ENCODE measurements at places on chromosomes 5 and 9.

- DNase-seq = no peak
These were observed 220.1 kb downstream of the PIK3R1 start for GRCh38 chr5:68435611-68436010.

- no peak for DNase-seq
These were observed 604.6 kb downstream of the PTPRD start for GRCh38 chr9:10008101-10008799.

DNA sequence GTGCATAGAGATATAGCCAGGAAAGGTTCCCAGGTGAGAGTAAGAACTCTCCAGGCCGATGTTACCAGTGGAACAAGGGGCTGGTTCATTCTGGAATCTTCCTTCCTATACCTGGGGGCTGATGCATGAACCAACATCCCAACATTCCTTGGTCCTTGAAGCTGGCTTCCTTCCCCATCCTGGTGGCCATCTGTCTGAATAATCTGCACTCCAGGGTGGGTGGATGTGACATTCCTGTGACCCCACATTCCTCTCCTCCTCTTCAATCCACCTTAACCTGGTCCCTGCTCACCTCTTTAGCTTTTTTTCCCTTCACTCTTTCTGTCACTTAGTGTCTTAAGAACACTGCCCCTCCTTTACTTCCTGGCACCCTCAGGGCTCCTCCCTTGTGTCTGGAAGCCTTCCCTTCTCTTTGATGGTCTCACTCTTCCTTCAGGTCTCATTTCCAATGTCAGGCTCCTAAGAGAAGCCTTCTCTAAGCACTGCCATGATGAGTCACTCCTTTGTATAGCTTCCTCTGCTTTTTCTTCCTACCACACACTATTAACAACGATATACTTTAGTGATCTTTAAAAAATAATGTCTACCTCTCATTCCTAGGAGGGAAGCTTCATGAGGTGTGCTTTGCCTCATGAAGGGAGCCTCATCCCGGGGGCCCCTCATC lies 80.3 kb downstream of the BOD1 start:
- DNase-seq = peak; percentile 32

DNA sequence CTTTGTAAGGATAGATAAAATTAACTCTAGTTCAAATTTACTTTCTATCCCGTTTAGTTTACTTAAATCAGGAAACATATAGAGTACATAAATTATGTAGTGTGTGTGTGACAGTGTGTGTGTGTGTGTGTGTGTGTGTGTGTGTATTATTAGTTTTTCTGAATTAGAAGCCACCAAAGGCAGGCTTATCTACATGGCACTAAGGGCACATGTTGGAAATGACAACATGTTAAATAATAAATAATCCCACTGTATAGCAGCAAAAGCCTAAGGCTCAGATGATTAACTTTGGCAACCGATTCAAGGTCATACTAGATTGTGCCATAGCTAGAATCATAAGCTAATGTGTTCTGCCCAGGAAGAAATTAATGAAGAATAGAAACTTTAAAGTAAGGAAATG lies 54.6 kb downstream of the MEGF9 start:
- no peak for DNase-seq

GRCh38 chr9:102035929-102036328 lies 297.5 kb upstream of the GRIN3A start:
- DNase-seq = no peak

DNA sequence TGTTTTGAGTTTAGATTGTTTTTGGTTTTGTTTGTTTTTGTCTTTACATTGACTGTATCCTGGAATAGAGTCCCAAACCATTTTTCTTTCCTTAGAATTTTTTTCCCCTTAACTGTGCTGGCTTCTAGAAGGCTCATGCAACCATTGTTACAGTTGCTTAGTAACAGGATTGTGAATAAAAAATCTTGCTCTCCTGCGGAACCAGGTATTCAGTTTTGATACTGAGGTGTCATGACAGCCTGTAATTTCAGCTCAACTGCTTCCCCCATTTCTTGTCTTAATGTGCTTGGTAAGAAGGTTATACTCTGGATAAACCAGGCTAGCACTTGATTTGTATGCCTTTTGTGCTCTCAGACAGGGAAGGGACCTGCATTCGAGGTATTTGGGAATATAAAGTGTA lies 42.1 kb downstream of the FOCAD start:
- DNase-seq = no peak

GRCh38 chr5:77864997-77865396 lies 88.9 kb upstream of the TBCA start:
- DNase-seq = no peak

DNA sequence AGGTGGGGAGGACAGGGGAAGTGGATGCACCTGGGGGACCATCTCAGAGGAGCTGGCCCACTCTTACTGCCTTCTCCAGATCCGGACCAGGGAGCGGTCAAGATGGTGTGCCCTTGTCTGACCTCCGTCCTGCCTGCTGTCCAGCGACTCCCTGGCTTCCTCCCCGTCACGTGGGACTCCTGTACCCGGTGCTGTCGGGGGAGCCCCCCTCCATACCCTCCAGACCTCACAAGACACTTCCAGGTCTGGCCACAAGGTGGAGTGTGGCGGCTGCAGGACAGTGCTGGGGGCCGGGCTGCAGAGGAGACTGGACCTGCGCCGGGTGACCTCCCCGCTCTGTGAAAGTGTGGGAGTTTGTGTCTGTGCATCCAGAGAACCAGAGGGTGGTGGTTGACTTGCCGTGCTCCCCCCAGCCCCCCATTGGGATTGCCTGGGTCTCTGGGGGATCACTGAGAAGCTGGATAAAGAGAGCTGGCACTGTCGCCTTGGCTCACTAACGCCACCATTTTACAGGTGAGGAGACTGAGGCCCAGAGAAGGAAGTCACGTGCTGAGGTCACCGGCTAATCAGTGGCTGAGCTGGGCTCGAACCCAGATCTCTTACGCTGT lies 1.9 kb upstream of the CRB2 start:
- DNase-seq = peak; percentile 54

- no peak for DNase-seq
These were observed 20.3 kb downstream of the ARPC5L start for GRCh38 chr9:124882231-124882630.

DNA sequence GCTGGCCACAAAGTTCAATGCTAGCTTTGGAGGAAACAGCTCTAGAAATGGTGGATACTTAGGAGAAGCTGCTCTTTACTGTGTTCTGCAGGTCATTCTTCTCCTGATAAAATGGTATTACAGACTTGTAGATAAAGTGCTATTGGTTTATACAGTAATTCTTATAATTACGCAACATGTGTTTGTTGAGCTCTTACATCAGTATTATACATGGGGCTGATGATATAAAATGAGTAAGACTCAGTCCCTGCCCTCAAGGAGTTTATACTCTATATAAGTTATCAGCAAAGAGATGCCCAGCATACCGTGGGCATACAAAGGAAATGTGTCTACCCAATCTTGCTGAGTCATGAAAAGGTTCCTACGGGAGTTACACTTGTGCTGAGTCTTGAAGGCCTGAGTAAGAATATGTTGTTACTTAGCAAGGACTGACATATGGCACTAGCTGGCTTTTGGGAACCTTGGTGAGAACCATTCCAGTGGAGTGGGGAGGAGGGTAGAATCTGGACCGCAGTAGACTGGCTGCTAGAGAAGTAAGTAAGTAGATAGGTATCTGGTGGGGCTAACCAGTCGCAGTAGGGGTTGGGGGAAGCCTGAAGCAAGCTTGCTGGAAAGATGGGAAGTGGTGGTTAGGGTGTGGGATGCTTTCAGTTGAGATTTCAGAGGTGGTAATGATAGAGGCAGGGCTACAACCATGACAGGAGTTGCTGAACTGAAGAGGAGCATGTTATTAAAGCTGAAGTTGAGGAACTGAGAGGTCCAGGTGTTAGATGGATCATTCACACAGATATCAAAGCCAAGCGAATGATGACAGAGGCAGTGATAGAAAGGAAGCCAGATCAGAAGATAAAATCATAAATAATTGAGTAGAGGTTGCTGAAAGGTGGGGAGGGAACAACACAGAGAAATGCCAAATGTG lies 11.1 kb upstream of the TTC23L start:
- DNase-seq = no peak

DNA sequence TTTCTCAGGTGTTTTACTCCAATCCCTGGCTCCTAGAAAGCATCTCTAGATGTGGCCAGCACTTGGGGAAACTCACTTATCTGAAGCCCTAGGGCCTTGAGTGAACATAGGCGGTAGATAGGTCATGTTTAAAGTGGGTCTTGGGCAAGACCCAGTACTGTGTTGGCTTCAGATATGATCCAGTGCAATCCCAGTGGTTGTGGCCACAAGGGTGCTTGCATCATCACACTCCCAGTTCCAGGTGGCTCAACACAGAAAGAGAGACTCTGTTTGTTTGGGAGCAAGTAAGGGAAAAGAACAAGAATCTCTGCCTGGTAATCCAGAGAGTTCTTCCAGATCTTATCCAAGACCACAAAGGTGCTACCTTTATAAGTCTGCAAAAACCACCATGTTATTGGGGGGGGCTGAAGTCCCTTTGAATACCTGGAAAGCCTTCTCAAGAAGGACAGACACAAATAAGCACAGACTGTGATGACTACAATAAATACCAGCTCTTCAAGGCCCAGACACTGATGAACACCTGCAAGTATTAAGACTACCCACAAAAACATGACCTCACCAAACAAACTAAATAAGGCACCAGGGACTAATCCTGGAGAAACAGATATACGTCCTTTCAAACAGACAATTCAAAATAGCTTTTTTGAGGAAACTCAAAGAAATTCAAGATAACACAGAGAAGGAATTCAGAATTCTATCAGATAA lies 114.7 kb downstream of the LURAP1L start:
- DNase-seq = no peak

GRCh38 chr9:1100945-1101344 lies 50.8 kb downstream of the DMRT2 start:
- peak; percentile 61 for DNase-seq

DNA sequence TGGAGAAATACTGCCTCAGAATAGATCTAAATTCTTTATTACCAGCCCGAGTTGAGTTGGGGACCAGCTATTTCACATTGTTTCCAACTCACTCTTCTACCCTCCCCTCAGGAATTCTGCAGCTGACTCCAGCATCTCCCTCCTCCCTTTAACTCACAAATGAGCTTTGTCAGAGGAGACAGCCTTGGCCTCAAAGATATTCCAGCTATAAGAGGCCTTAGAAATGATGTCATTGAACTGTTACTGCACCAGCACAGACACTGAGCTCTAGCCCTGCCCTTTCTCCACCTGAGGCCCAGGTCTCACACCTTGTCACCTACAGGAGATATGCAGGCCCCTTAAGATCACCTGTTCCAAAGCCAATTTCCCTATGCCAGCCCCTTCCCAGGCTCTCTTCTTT lies 78.4 kb upstream of the ATP10B start:
- no peak for DNase-seq

DNA sequence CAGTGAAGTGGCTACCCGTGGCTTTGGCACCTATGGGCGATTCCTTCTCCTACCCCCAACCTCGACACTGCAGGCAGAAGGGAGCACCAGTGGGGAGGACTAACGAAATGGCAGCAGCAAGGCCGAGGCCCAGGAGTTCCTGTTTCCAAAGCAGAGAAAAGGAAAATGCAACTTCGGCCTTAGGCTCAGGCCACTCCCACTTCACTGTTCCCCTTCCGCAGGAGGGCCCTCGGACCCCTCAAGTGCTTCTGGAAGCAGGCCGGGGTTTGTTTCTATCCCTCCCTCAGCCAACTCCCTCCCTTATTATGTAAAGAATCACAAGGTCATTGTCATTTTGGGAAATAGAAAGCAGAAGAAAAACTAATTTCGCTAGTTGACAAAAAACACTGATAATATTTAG lies 36.4 kb upstream of the NKX2-5 start:
- DNase-seq = no peak
